ENCODE measurements at places on chromosomes 4 and X. TPM values are rescaled to one million over a fixed set of nuclear protein-coding genes. Genes with fewer than 3 reads are reported as not detected.

Gene CFAP47
- not detected for total RNA-seq

Gene FIP1L1
- total RNA-seq, result 32.9 TPM

Gene HPGD
- total RNA-seq, result 63.8 TPM

Gene ERAS
- 0.19 TPM for total RNA-seq

Gene FOXR2
- total RNA-seq, result not detected

Gene PCDH10
- total RNA-seq, result 0.08 TPM

Gene TRIM2
- 0.91 TPM for total RNA-seq

Gene GYPA
- not detected for total RNA-seq

Gene ART3
- not detected for total RNA-seq

Gene GABRG1
- total RNA-seq, result not detected

Gene DMP1
- total RNA-seq, result not detected

Gene TSPYL2
- 10.3 TPM for total RNA-seq

Gene PLXNB3
- total RNA-seq, result 7.0 TPM

Gene CT45A3
- total RNA-seq, result not detected

Gene SLC2A9
- 0.39 TPM for total RNA-seq

Gene GAGE12J
- not detected for total RNA-seq

Gene ARHGAP36
- total RNA-seq, result not detected

Gene RAB9B
- not detected for total RNA-seq

Gene CENPVL2
- total RNA-seq, result not detected

Gene TMSB15A
- total RNA-seq, result 0.85 TPM

Gene NALF2
- total RNA-seq, result 3.7 TPM

Gene BMX
- not detected for total RNA-seq

Gene CWH43
- not detected for total RNA-seq

Gene ANK2
- total RNA-seq, result 1.8 TPM

Gene RAB33A
- total RNA-seq, result 0.26 TPM

Gene ADAM29
- total RNA-seq, result not detected

Gene GUCY1A1
- total RNA-seq, result not detected
